Forelimb muscle (tissue), 1 donor: ENCODE measurements at places on chromosomes 1 and 21. TPM values are rescaled to one million over a fixed set of nuclear protein-coding genes. Genes with fewer than 3 reads are reported as not detected.

OR2L8 gene
- not detected for polyA plus RNA-seq

BCAR3 gene
- polyA plus RNA-seq, result 14.1 TPM

TCHH gene
- polyA plus RNA-seq, result 0.03 TPM

ALX3 gene
- not detected for polyA plus RNA-seq

C21orf91 gene
- polyA plus RNA-seq, result 15.2 TPM

SRGAP2B gene
- polyA plus RNA-seq, result 32.2 TPM

PTPN22 gene
- 0.46 TPM for polyA plus RNA-seq

TCHHL1 gene
- not detected for polyA plus RNA-seq

LINGO4 gene
- polyA plus RNA-seq, result 0.47 TPM

RIT1 gene
- 25.9 TPM for polyA plus RNA-seq

CADM3 gene
- polyA plus RNA-seq, result 0.47 TPM

RAB7B gene
- 9.2 TPM for polyA plus RNA-seq

FMOD gene
- polyA plus RNA-seq, result 75.8 TPM

DNA sequence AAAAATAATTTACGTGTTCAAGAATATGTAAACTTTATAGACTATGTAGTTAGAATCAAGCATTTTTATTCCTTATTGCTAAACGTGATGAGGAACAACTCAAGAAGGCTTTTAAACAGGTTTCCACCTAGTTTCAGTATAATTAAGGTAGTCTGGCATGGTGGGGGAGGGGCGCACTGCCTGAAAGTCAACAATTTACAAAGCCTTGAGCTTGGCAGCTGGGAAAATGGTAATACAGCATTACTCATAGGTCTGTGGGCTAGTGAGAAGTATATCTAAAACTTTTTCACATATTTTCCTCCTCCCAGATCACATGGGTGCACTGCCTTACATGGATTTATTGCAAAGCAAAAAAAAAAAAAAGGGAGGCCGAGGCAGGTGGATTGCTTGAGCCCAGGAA, 75.2 kb downstream of the EVI5 start:
- DNase-seq, result no peak

- no peak for DNase-seq
Measured at GRCh38 chr21:42172596-42173483, 46.1 kb upstream of the ABCG1 start.

- no peak for DNase-seq
Measured at GRCh38 chr1:248839168-248839555, 1.1 kb downstream of the ZNF672 start.

- DNase-seq, result no peak
Measured at GRCh38 chr1:246678816-246679793, 45.1 kb upstream of the SCCPDH start.

- DNase-seq, result peak; percentile 81
Measured at GRCh38 chr1:31701091-31701736, 2.6 kb downstream of the COL16A1 start.

DNA sequence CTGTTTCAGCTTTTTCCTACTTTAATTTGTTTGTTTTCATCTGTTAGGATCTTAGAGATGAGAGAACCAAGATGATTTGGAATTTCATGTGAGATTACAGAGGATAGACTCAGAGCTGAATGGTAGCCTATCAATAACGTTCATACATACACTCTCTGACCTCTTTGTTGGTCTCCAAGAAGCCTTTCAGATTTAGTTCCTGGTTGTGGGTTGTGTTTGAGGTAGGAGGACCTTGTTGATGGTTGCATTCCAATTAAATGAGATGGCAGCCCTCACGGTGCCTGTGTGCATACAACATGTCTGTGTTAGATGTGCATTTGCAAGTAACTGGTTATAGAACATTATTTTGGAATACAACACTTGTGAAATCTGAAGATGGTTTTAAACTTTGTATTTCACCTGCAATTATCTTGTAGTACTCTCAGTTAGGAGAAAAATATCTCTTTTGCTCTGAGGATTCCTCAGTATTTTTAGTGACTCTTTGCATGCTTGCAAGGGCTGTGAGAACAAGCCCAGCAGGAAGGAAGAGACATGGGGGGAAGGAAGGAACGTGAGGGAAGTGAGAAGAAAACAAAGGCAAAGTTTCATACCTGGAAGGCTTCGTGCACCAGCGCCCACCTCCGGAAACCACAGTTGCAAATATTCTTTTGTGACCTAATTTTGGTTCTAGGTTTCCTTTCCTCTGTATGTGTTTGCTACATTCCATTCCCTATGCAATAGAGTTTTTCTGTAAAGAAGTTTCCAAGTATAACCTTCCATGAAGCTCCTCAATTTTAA, 291.8 kb downstream of the DISC1 start:
- no peak for DNase-seq

- DNase-seq, result peak; percentile 60
Measured at GRCh38 chr1:178536844-178537371, 24.0 kb downstream of the TEX35 start.

GRCh38 chr1:31757204-31757679, 6.9 kb downstream of the ADGRB2 start:
- no peak for DNase-seq

GRCh38 chr21:17560377-17561025, 47.7 kb downstream of the CXADR start:
- no peak for DNase-seq

DNA sequence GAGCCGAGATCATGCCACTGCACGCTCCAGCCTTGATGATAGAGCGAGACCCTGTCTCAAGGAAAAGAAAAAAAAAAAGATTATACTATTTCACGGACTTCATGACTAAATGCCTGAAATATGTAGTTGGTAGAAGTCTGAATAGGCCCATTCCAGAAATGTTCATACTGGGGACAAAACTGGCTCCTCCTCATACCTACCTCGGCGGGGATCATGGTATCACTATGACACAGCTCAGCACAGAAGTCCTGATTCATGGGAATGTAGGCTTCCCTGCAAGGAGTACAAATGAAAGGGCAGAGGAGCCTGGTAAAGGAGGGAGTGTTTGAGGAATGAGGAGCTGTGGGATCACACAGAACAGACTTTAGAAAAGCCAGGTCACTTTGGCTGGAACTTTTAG, 5.0 kb downstream of the SPATA46 start:
- DNase-seq, result no peak

GRCh38 chr1:216952864-216953263, 229.6 kb upstream of the ESRRG start:
- DNase-seq, result no peak

DNA sequence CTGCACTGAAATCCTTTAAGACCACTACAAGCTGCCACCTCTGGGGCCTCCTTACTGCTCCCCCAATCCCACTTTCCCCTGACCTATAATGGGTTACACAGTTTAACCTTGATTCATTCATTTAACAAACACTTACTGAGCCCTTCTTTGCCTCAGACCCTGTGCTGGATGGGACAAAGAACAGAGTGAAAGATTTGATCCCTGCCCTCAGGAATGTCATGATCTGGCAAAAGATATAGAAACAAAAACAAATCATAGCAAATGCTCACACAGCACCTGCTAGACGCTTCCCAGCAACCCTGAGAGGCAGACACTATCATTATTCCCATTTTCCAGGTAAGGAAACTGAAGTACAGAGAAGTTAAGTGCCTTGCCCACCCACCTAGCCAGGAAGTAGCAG, 7.0 kb upstream of the AUNIP start:
- DNase-seq, result no peak

GRCh38 chr1:117928881-117929342, 509 bp downstream of the GDAP2 start:
- DNase-seq, result peak; percentile 19

GRCh38 chr1:26404641-26405040, 6.0 kb upstream of the LIN28A start:
- no peak for DNase-seq

GRCh38 chr1:77281491-77282186, at the start of gene AK5:
Gene AK5, plus strand, starts transcription at chr1:77282019. Its CDS starts 295 bp downstream, at chr1:77282314.
- DNase-seq, result no peak

DNA sequence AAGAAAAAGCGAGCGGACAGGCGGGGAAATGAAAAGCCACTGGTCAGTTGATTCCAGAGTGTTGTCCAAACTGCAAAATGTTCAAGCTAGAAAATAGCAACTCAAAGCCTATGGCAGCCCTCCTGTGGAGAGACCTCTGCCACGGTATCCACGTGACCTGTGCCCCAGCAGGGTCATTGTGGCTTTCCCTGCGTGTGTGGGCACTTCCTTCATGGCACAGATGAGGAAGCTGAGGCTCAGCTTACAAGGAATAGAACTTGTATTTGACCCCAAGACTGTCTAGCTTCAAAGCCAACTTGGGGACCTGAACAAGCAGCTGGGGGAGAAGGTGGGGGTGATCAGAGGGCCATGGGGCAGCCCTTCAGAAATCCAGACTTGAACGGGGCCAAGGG, 15.6 kb upstream of the PLEKHG5 start:
- DNase-seq, result no peak

GRCh38 chr1:74534241-74534640, 21.8 kb upstream of the LRRC53 start:
- no peak for DNase-seq

- DNase-seq, result no peak
Measured at GRCh38 chr1:153390938-153391710, at the start of gene S100A8. Gene S100A8, minus strand, starts transcription at chr1:153391073. Its CDS starts 538 bp downstream, at chr1:153390535.

DNA sequence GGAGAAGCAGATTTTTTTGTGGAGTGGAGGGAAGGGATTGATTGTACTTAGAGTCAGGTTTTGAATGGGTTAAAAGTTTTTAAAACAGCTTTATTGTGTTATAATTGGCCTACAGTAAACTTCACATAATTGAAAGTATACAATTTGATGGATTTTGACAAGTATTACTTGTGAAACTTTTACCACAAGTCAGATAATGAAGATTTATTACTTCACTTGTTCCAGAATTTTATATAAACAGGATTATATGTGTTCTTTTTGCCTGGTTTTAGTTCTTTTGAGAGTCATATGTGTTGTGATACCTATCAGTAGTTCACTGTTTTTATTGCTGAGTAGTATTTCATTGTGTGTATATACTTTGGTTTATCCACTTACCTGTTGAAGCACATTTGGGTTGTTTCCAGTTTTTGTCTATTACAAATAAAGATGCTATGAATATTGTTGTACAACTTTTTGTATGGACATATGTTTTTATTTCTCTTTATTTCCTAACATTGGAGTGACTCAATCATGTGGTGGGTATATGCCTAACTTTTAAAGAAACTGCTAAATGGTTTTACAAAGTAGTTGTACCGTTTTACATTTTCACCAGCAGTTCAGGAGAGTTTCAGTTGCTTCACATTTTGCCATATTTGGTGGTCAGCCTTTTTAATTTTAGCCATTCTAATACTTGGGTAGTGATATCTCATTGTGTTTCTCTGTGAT, 71.0 kb downstream of the DYRK1A start:
- no peak for DNase-seq
